ENCODE measurements at places on chromosomes 2 and 18.

DNA sequence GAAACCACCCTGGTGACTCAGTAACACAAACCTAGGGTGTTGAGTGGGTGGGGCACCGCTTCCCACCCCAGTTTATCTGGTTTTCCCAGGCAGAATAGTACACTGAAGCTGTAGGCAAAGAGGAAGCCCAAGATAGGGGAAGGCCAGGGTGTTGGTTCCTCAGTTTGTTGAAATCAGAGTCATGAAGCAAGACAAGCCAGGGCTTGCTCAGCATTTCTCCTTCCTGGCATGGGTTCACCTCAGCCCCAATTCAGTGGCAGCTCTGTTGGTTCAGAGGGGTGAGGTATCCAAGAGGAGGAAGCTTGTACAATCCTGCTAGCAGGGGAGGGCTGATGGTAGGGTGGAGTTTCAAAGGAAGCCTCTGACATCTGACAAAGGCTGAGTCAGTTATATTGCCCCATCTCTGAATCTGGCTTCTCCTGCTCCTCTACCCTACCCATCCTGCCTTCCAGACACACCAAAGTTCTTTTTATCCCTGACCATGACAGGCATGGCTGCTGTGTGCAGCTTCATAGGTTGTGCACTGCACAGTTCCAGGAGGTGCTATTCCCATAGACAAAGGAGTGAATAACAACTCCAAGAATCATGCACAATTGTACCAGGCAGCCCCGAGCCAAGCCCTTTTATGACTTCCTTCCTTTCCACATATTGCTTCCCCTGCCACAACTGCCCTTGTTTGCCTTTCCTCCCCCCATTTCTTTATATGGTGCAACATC, 24.9 kb upstream of the RAB10 start:
- DNase-seq = peak; percentile 99

DNA sequence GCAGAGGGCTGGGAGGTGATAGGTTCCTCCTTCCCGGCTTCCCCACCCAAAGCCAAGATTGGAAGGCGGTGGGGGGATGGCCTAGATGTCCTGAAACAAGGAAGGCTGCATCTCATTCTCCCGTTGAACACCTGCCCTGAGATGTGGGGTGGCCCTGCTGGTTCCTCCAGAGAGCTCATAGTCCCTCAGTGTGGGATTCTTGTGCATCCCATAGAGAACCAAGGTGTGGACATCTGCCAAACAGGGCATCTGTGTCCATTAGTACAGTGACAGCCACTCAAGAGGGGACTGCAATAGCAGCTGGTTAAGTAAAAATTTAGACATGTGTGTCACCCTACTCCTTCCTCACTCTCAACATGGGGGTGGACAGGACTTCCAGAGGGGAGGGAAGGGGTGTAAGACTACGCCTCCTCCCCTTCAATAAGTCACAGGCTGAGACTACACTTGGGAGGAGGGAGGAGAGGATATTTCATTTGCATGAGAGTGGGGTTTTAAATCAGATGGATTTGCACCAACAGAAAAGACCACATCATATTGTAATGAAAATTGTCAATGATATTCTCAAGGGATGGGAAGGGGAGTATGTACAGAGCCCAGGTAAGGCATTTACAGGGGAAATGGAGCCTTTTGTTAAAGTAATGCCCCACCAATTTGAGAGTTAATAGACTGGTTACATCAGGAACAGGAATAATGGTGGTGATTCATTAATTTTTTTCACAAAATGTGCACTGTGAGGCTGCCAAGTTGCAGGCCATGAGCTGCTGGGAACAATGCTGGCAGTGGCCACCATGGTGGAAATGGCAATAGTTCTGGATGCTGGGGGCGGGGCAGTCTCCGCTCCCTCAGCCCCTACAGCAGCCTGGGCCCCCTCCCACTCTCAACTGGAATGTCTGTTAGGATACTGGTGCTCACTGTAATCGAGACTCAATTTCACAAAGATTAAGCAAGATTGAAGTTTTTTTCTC, 80.6 kb downstream of the TEX51 start:
- no peak for DNase-seq

- no peak for DNase-seq
Observed at GRCh38 chr2:177572236-177572671, 179.7 kb downstream of the AGPS start.

- no peak for DNase-seq
Observed at GRCh38 chr18:25275412-25276001, 76.5 kb downstream of the ZNF521 start.

- DNase-seq = no peak
Observed at GRCh38 chr2:44997963-44998362, 11.3 kb downstream of the SIX2 start.

GRCh38 chr2:43136876-43137275, 89.5 kb downstream of the ZFP36L2 start:
- no peak for DNase-seq

- DNase-seq = no peak
Observed at GRCh38 chr2:51071191-51071590, 39.3 kb upstream of the NRXN1 start.

- DNase-seq = no peak
Observed at GRCh38 chr2:127097841-127098651, 8.9 kb downstream of the BIN1 start.

DNA sequence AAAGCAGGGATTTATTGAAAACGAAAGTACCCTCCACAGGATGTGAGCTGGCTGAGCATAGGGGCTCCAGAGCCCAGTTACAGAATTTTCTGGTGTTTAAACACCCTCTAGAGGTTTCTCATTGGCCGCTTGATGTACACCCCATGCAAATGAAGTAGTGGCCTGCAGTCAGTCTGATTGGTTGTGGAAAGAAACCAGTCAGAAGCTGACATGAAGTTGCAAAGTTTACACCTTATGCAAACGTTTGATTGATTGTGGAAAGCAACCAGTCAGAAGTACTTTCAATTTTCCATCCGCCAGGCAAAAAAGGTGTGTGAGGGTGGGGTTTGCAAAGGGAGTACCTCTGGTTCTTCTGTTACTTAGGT, 62.3 kb downstream of the VWA3B start:
- DNase-seq = no peak

GRCh38 chr2:43707255-43708015, 31.2 kb upstream of the C1GALT1C1L start:
- no peak for DNase-seq

DNA sequence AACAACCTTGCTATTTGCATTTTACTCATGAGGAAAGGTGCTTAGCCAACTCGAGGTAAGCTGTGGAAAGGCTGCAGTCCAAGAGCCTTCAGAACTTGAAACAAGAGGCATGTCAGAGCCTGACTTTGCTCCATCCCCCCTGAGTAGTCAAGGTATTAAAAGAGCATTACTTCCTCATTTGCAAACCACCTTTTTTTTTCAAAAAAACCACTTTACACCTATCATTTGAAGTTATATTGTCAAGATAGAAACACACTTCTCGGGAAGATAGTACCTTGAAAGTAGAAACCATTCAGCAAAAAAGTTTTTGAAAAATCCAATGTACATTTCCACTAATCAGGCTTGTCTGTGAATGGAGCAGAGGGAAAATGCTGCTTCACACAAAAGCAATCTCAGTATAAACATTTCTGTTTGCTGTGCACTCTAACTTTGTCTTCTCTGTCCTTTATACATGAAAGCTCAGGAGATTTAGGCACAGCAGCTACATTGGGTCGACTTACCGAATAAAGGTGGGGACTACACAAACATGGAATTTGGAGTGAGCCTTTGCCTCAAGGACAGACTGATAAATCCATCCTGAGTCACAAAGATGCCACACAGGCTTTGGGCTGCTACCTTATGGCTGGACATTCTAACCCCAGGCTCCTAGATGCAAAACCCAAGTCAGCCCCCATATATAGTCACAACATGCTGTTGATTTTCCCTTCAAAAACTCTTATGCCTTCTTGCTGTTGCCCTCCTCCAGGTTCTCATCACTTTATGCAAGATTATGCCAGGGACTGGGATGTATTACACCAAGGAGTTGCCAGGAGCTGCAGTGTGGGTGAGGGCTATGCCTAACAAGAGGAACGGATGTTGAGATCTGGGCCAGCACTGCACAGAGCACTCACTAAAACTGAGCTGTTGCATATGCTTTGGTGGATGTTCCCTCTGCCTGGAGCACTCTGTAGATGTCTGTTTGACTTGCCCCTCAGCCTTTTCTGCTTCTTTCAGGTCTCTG, 41.4 kb upstream of the EML4 start:
- no peak for DNase-seq

DNA sequence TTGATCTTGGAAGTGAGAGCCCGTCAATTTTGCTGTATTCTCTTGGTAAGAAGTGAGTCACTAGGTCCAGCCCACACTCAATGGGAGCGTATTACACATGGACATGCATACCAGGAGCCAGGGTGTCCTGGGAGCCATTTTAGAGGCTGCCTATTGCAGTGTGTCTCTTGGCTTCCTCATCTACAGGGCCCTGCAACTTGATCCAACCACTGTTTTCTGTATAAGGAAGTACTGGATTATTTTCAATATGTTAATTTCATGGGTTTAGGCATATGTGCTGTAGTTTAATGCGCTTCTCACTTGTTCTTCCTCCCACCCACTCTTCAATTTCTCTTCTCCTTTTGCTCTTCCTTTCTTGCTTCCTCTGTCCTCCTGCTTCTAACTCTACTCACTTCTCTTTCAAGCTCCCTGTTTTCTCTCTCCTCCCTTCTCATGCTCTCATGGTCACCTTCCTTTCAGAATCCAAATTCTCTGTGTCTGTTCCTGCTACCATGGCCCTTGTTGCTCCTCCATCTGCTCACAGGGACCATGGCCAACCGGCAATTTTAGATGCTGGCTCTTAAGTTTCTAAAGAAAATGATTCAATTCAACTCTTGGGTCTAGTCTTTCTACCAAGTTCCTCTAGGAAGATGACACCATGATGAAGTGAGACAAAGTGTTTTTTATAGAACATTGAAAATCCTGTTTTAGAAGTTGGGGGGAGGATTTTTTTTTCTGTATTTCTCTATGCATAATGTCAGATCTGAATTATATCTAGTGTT, 152.0 kb upstream of the ZEB2 start:
- DNase-seq = peak; percentile 85

DNA sequence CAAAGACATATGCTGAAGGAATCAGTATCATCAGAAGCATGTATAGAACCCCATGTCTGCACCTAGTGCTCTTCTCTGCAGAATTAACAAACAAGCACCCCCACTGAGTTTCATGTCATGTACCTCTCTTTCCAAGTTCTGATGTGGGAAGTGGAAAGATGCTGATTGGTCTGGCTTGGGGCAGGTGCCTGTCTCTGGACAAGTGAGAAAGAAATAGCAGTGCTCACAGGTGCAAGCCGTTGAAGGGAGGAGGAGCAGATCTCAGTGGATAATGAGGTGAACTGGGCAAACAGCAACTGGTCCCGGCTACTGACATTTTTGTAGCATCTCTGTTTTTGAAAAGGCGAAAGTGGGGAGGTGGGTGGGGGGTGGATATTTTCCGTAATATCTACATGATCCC, 17.5 kb upstream of the ACVR1 start:
- DNase-seq = no peak

DNA sequence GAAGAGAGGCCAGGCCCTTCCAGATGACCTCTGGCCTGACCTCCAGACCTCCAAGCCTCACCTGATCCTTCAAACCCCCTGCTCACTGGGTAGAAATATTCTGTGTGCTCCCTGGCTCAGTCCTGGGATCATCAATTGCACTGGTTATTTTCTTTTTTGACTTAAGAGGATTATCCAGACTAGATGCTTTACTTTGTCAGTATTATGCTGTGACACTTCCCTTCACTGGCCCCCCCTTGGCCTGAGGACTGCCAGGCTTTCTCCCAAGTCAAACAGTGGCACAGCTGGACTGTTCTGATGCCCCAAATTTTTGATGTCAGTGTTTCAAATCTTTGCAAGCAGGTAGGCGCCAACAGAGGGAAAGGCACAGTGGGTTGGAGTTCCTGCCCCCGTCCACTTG, 156.3 kb upstream of the SKOR2 start:
- DNase-seq = no peak

DNA sequence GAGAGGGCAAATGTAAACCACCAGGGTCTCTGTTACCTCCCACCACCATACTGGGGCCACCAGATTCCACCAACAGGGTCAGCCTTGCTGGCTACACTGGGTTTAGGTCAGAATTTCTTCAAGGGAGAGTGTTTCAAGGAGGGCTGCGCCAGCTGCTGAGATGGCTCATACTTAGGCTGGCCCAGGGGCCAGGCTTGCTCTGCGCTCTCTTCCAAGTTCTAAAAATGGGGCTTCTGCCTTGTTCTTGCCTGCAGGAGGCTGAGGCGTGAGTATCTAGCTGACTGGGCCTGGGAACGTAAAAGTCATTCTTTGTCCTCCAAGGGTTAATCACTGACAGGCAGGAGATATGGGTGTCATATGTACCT, 28.1 kb downstream of the MRPL33 start:
- no peak for DNase-seq

GRCh38 chr2:238864207-238865014, 16.5 kb downstream of the TWIST2 start:
- no peak for DNase-seq

DNA sequence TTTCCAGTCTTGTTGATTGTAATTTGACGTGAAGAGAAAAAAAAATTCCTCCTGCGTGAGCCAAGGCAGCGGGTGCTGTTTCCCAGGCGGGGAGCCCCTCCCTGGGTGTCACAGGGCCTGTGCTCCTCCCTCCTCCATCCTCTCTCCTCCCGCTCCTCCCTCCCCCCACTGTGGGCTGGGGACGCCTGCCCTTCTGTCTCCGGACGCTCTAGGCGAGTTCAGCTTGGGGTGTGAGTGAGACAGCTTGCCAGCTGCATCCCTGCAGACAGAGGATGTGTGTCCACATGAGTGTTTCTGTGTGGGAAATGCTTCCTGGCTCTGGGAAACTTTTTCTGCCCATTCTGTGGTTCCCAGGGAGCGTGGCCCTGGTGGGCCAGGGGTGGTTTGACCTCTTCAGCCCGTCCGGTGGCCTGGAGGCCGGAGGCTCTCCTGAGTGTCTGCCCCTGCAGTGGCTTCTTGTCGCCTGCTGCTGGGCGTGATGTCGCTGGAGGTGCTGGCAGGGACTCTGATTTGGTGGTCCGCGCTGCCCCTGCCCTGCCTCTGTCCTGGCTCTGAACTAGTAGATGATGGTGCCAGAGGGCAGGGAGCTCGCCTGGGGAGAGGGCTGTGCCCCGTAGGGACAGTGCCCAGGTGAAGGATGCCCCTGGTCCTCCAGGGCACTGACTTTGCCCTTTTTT, 96.4 kb downstream of the USP40 start:
- no peak for DNase-seq

DNA sequence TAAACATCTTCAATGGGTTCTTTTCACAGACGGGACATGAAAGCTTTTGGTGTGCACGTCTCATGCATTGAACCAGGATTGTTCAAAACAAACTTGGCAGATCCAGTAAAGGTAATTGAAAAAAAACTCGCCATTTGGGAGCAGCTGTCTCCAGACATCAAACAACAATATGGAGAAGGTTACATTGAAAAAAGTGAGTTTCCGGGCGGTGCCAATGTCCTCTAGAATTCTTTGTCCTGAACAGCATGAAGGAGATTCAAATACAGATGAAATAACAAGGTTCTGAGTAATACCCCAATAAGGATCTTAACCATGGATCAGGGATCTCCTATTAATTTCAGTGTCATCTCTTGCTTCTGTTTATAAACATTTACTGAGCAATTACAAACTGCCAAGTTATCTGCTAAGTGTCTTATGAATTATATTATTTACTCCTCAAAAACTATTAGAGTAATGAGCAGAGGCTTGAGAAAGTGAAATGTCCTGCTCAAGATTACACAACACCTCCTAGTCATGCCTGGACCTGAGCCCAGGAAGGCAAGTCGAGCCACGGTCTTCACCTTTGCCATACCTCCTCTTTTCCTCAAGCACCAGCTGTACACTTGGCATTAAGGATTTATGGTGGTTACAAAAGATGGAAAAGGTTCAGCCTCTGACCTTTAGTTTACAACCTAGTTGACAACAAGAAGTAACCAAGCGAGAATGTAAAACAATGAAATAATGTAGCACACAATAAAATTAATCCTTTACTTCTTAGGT, 22.6 kb downstream of the DHRS9 start:
- no peak for DNase-seq

- no peak for DNase-seq
Observed at GRCh38 chr2:207503234-207503633, 26.5 kb upstream of the CREB1 start.
